ENCODE measurements at places on chromosomes 4 and X.

DNA sequence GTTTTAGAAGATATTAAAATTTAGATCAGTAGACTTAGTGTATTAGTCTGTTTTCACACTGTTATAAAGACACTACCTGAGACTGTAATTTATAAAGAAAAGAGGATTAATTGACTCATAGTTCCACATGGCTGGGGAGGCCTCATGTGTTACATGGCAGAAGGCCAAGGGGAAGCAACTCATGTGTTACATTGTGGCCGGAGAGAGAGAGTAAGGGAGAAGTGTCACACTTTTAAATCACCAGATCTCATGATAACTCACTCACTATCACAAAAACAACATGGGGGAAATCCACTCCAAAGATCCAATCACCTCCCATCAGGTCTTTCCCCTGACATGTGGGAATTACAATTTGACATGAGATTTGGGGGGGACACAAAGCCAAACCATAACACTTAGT lies 1159.7 kb upstream of the PCDH7 start:
- peak; percentile 4 for DNase-seq

DNA sequence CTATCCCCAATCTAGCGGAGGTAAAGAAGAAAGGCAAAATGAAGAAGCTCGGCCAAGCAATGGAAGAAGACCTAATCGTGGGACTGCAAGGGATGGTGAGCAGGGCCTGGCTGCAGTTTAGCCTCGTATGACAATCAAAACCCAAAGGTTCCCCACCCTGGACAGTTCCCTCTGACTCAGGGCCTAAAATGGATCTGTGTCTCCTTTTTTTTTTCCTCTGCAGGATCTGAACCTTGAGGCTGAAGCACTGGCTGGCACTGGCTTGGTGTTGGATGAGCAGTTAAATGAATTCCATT lies 986 bp downstream of the HDAC6 start:
- no peak for DNase-seq

DNA sequence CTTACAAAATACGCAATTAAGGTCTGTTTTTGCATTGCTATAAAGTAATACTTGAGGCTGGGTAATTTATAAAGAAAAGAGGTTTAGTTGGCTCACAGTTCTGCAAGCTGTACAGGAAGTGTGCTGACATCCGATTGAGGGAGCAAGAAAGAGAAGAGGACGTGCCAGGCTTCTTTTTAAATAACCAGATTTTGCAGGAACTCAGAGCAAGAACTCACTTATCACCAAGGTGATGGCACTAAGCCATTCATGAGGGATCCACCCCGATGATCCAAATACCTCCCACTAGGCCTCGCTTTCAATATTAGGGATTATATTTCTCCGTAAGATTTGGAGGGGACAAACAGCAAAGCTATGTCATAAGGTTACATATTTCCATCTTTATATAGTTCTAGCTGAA lies 456.7 kb downstream of the GLUD2 start:
- DNase-seq, result no peak

GRCh38 chr4:145230726-145231125 lies 50.3 kb upstream of the OTUD4 start:
- DNase-seq, result no peak

GRCh38 chrX:149296092-149296491 lies 209.0 kb downstream of the IDS start:
- DNase-seq, result no peak

- no peak for DNase-seq
These were observed 1.6 kb downstream of the NAT8L start for GRCh38 chr4:2060611-2061185.

- DNase-seq, result no peak
These were observed 37.7 kb downstream of the ACE2 start for GRCh38 chrX:15563056-15563455.

DNA sequence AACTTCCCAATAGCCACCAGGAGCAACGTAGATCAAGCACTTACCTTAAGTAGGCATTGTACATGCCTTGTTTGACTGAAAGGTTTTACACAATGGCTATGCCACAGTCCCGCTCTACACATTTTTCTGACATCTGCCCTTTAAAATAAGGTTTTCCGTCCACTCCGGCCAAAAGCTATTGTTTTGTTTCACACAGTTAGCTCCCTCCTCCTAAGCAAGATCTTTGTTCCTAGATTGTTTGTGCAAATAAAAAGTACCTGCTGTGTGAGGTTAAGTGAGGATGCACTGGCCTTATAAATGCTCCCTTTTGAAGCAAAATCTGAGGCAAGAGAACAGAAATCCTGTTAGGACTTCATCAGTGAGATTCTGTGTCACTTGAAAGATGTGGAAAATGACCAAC lies 11.8 kb downstream of the SCD5 start:
- no peak for DNase-seq

- peak; percentile 68 for DNase-seq
These were observed at the start of gene NDUFC1 for GRCh38 chr4:139301821-139302611. Gene NDUFC1, minus strand, starts transcription at chr4:139302477. Its CDS starts 6,679 bp downstream, at chr4:139295798.

DNA sequence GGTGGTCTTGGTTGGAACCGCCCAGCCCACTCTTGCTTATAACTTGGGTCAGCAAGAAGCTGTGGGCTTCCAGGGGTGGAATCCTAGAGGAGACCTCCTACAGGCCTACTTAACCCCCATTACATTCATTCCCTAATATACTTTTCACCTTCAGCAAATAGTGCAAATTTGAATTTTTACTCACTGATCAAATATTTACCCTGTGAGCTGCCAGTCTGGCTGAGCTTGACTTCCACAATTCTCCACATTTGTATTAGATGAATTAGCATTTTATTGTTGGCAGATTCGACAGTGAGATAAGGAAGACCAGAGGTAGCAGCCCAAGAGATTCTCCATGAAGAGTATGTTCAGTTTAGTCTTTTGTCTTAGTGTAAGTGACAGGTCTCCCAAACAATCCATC lies 199.6 kb downstream of the BCOR start:
- no peak for DNase-seq

DNA sequence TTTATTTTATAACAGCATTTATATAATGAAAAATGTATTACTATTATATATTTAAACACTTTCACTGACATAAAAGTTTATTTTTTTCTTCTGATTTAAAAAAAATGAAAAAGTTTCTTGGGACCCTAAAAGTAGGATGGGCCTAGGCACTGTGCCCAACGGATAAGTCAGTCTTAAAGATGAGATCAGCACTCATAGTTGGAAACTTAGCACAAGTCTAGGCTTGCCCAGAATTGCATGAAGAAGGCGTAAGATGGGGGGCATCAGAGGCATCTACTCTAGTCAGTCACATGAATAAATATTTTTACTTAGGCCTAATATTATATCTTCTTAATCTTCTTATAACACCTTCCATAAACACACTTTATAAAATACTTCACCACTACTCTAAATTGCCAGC lies 306.7 kb upstream of the GRID2 start:
- DNase-seq, result no peak

DNA sequence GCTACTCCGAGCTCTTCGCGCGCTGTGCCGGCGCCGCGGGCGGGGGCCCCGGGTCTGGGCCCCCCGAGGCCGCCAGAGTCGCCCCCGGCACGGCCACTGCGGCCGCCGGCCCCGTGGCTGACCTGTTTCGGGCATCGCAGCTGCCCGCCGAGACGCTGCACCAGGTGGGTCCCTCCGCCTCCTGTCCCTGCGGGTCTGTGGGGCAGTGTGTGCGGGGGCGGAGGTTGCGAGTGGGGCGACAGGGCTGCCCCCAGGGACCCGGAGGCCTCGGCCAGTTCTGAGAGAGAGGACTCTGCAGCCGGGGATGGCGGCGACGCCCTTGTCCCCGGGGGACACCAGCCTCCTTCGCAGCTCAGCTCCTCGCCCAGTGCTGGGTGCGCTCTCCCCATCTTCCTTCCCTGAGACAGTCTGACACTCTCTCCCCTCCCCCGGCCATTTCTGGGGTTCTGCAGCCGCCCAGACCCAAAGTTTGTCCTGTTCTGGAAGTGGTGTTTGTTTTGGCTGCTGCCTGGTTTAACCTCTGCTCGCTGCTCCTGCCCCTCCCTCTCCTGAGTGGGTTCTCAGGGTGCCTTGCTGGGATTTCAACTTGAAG lies 609 bp downstream of the REPS2 start:
- DNase-seq, result peak; percentile 5

GRCh38 chr4:90958256-90958895 lies 831.2 kb downstream of the CCSER1 start:
- peak; percentile 94 for DNase-seq

DNA sequence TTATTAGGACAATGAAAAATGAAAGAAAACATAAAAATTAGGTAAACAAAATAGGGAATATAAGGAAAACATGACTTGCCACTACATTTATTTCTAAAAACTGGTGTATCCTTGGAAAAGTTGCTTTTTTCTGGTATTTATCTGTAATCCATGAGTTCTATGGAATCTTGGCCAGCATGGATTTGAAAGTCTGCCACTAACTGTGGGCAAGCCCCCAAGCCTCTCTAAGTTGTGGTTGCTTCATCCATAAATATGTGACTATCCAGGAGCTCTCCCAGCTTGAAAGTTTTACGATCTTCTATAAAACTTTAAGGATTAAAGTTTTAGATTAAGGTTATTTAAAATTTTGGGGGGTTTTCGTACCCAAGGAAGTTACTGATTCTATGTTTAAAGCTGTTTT lies 21.8 kb downstream of the RPS6KA3 start:
- DNase-seq, result peak; percentile 49

DNA sequence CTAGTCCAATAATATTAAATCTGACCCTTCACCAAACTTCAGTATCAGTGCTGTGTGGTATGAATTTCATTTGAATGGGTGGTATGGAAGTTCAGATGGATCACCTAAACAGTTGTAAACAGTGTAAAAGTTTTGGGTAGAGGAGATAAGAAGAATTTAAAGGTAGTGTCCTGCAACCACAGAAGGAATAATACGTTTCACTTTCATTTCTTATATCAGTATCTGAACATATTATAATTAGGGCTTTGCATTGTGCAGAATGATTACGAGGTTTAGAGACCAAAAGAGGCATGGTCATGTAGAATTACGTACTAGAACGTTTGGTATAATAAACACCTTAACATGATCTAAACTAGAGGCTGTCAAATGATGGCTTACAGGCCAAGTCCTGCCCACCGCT lies 116.1 kb downstream of the PDLIM5 start:
- no peak for DNase-seq

DNA sequence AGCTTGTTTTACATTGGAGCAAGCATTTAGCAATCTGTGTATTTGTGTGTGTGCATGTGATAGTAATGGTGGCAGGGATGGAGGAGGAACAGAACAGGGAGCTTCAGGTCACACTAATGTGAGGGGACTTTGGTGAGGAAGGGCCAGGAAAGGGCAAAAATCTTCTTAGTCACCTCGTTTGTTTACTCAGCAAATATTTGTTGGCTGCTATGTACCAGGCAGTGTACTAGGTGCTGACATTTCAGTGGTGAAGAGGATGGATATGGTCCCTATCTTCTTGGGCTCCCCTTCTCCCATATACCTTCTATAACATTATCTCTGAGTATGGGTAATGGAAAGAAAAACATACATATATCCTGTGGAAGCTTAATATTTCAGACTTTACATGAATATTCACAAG lies 48.5 kb upstream of the HDAC8 start:
- DNase-seq, result no peak

DNA sequence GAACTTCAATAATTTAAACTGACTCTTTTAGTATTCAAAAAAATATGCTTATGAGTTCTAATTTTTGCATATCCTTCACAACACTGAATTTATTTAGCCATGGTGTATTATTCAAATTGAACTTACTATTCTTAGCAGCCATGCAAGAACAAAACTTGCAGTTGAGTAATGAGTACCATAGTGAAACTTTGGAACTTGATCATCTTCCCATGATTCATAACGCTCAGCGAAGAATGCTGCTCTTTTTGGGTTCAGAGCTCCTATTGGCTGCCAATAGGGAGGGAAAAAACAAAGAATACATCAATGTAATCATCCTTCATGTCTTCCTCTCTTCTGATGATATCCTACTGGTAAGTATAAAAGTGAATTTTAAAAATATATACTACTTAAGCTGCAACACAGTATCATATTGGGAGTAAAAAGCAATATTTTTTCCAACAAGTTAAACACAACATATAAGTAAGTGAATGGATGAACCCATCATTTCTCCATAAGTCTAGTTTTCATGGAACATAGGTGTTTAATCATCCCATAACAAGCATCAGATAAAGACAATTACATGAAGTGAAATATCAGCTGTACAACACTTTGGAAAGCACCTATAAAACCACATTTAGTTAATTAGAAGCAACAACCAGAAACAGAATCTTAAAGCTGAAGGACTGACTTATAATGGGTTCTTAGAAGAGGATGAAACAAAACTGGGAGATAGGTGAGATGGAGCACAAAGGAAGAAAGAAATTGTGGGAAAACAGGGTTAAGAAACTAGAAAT lies 145.2 kb upstream of the MAB21L2 start:
- DNase-seq, result no peak

DNA sequence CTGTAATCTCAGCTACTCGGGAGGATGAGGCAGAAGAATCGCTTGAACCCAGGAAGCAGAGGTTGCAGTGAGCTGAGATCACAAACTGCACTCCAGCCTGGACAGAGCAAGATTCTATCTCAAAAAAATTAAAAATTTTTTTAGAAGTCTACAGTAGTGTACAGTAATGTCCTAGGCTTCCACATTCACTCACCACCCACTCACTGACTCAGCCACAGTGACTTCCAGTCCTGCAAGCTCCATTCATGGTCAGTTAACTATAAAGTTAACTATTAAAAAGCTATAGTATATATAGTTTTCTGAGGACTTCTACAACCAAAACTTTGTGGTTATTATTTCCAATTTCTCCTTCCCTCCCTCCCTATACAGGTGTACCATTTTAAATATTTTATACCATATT lies 34.7 kb upstream of the NEUROG2 start:
- DNase-seq, result peak; percentile 23

GRCh38 chr4:156251373-156252065 lies 297.9 kb upstream of the CTSO start:
- no peak for DNase-seq

DNA sequence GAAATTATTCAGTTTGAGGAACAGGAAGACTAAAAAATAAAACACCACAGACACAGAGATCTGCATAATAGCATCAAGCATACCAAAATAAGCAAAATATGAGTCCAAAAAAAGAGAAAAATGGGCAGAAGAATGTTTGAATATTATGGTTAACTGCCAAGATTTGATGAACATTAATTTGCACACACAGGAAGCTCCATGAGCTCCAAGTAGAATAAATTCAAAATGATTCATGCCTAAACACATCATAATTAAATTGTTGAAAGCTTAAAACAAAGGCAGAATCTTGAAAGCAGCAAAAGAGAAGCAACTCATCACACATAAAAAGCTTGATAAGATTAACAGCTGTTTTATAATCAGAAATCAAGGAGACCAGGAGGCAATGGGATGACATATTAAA lies 156.6 kb upstream of the ARSJ start:
- DNase-seq, result no peak

- no peak for DNase-seq
These were observed 89.3 kb downstream of the FRMPD4 start for GRCh38 chrX:12227412-12228041.

- DNase-seq, result no peak
These were observed 246.7 kb upstream of the TLL1 start for GRCh38 chr4:165626316-165626715.

DNA sequence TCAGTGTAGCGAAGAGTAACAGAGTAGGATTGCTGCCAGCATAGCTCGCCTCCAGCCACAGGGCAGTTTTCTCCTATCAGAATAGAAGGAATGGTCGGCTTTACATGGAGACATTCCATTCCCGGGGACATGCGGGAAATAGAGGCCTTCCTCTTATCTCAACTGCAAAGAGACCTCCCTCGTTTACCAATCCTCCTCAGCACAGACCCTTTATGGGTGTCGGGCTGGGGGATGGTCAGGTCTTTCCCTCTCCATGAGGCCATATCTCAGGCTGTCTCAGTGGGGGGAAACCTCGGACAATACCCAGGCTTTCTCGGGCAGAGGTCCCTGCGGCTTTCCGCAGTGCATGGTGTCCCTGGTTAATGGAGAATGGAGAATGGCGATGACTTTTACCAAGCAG lies 285.0 kb downstream of the ASMT start:
- no peak for DNase-seq

GRCh38 chr4:74423104-74423503 lies 21.8 kb upstream of the AREG start:
- DNase-seq, result peak; percentile 48

Data from astrocyte of the hippocampus (primary cell).